BJ (cell line): ENCODE measurements at places on chromosomes 6 and 20.

- DNase-seq, result no peak
Measured at GRCh38 chr20:50415021-50415515, 95.1 kb upstream of the PTPN1 start.

DNA sequence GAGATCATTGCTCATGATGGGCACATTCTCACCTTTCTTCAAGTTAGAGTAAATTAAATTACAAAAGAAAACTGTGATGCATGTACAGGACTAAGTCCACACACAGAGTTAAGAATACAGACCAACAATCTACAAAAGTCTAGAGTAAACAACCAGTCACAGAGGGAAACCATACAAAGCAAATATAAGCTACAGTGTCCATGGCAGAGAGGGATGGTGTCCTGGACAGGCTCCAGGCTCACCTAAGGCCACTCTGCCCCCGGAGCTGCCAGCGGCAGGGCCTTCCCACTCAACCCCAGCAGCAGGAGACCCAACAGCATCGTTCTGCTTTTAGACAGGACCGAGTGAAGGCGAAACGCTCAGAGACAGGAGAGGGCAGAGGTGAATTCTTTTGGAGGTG lies 16.0 kb downstream of the PDE10A start:
- DNase-seq, result no peak

- DNase-seq, result no peak
Measured at GRCh38 chr6:118722829-118723813, 71.7 kb upstream of the CEP85L start.

- DNase-seq, result no peak
Measured at GRCh38 chr6:130431346-130431852, 65.6 kb downstream of the TMEM200A start.

DNA sequence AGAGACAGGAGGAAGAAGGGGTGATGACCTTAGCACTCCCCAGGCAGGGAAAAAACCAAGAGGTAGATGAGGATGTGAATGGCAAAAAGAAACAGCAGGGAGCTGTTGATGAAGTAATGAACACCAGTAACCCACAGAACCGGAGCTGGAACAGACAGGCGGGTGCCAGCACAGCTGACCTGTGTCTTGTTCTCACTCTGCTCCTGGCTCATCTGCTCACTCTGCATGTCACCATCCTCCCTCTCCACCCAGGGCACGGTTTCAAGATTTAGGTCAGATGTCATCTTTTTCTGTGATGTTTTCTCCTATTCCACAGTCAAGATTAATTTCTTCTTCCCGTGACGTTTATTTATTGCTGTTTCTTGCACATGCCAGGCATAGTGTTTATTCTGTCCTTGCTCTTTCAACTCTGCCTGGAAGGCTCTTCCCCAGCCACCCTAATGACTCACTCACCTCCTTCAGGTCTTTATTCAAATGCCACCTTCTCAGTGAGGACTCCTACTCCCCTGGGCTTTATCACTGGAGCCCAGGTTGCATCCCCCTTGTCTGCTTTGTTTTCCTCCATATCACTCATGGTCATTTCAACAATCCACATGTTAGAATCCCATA lies 164.5 kb upstream of the HDAC2 start:
- no peak for DNase-seq

- DNase-seq, result no peak
Measured at GRCh38 chr6:143949962-143950361, 58.1 kb downstream of the PLAGL1 start.

DNA sequence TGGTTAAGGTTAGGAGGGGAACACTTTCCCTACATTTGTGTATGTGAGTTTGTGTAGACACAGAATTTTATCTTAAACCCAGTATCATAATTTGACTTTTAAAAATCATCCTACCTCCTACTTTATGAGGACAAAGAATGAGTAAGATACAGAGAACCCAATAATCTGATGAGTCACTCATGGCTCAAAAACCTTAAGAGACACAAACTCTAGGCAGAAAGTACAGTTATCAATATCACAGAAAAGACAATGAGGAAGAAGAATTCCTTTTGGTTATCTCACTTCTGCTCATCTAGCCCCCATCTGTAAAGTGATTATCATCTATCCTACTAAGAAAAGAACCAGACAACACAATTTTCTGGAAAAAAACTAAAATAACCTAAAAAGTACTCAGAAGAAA lies 87.7 kb downstream of the EPB41L2 start:
- DNase-seq, result no peak

DNA sequence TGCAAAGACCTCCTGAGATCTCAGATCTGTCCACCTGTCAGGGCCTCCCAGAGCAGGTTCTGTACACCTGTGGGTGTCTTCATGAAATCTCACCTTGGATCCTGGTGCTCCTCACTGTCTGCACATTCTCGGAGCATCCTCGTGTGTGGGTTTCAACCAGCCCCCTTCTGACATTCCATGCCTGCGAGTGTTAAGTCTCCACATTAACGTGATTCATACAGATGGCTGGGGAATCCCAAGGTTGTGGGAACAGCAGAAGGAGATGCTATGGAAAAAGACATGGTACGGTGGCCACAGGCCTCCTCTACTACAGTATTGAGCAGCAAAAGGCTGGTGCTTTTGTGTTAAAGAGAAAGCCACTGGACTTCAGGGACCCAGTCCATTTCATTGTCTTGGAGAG lies 556.5 kb downstream of the DHX35 start:
- DNase-seq, result no peak

- no peak for DNase-seq
Measured at GRCh38 chr6:74250161-74250818, 554.3 kb downstream of the CD109 start.

DNA sequence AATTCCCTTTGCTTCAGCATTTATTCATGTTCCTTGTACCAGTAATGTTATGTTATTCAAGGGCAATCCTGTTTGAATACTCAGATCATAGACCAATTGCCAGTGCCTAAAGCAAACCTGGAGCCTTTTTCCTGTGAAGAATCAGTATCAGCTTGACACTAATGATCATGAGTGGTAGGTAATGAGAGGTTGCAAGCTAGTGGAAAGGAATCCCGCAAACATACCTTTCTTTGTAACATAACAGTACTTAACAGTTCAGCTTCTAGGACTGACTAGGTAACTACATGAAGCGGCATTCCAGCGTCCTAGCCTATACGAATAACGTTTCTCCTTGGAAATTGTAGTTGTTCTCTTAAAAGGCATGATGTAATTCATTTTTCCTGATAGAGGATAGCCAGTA lies 253.7 kb downstream of the TMEM242 start:
- DNase-seq, result no peak

DNA sequence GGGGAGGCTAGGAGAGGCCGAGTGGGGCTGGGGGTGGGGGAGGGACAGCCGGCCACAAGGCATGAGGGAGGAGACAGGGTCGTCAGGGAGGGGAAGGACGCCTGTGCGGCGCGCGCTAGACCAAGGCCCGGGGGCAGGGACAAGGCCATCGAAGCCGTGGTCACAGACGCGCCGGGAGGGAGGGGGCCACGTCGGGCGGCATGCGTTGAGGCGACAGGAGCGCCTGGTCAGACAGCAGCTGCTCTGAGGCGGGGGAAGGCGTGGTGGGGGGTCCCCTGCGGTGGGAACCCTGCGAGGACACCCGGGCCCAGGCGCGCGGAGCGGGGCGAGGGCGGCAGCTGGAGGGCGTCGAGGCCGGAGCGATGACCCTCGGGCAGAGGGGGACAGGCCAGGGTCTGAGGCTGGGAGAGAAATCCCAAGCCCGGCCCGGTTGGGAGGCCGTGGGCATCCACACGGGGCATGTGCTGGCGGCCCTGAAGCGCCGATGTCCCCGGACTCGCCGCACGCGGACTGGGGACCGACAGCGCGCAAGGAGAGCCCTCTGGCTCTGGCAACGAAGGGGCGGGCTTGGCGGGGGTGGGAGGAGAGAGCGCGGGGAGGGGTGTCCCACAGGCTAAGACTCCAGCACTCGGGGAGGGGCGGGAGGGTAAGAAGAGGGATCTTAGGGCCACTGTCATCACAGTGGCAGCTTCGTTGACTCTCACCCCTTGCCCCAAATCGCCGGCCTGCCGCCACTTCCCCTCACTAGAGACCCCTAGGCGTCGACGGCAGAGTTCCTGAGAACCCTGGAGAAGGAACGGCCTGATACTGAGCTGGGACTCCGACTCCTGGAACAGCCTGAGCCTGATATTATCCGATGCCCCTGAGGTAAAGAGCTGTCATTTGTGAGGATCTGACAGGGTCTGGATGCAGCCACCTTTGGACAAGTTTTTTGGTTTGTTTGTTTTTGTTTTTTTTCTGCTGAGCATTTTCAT lies 5.0 kb downstream of the TMEM239 start:
- no peak for DNase-seq

DNA sequence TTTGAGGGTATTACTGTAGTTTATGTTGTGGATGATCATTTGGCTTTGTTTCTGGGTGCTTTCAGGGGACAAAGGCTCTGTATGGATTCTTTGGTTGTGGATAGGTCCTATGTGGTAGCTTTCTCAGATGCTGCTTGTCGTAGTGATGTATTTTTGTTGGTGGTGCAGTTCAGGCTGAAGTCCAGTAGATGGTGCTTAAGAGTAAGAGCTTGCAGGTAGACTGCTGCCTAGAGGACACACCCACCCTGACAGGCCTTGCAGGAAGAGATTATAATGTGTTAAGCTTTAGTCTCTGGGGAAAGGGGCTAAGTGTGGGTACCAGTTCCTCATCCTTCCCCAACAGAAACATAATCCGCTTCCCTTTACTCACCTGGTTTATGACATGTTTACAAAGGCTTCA lies 62.6 kb upstream of the ADGRB3 start:
- no peak for DNase-seq

GRCh38 chr20:22052025-22052650 lies 346.7 kb downstream of the PAX1 start:
- DNase-seq, result no peak

DNA sequence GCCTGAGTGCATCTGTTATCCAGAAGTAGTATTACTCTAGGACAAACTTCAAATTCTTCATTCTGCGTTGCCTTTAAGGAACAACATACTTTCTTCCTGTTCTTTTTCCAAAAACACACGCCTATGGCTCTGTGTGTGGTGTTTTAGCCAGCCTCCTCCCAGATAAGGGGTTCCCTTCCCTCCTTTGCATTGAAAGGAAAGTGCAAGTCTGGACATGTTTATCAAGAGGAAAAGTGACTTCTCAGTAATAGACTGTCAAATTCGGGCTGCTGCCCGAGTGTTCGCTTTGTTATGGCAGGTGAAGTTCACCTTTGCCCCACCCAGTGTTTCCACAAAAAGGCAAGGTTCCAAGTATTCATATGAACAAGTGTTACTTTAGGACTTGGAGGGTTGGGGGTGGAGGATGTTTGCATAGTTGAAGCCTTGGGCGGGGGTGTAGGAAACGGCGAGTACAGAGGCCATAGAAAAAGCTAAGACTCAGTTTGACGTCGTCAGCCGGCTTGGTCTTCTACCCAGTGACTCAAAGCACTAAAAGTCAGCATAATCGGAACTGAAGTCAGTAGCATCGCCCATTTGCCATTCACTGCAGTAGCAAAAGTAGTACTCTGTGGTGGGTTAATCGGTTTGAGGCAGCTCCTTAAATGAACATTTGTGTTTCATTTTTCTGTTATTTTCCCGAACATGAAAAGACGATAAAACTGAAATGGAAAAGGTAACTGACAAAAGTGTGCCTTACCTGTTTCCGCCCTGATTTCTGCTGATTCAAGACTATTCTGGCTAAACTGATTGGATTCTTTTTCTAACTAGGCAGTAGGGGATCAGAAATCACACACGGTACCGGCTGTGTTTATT lies 12.5 kb downstream of the PRDM1 start:
- no peak for DNase-seq

- no peak for DNase-seq
Measured at GRCh38 chr20:35709259-35709658, 10.1 kb downstream of the ROMO1 start.
